ENCODE measurements at places on chromosomes 3 and 15. TPM values are rescaled to one million over a fixed set of nuclear protein-coding genes. Genes with fewer than 3 reads are reported as not detected.

DNA sequence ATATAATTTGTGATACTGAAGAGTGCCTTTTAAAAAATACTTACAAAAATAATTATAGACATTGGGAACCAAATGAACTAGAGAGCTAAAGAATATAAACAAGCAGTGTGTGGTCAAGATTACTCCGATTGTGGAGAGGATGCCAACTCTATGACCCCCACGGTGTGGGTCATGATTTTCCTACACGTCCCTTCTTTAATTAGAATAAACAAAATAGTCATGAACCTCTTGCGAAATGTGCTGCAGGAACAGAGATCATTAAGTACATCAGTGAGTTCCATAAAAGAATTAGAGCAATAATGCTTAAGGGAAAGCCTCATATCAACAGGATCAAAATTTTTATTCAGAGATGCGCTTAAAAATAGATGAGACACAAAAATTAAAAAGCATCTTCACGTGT, 476.6 kb upstream of the ROBO1 start:
- DNase-seq = no peak

DNA sequence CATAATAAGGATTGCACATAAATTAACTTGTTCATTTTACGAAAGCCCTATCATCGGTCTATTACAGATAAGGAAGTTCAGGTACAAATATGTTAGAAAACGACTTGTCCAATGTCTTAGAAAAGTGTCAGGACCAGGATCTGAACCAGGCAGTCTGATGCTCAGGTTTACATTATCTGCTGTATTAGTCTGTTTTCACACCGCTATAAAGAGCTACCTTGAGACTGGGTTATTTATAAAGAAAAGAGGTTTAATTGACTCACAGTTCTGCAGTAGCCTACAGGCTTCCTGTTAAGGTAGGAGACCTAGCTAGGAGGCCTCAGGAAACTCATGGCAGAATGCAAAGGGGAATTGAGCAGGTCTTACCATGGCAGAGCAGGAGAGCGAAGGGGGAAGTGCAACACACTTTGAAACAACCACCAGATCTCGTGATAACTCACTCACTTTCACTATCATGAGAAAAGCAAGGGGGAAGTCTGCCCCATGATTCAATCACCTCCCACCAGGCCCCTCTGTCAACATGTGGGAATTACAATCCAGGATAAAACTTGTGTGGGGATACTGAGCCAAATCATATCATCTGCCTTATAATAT, 45.8 kb upstream of the GOLIM4 start:
- DNase-seq = no peak

DNA sequence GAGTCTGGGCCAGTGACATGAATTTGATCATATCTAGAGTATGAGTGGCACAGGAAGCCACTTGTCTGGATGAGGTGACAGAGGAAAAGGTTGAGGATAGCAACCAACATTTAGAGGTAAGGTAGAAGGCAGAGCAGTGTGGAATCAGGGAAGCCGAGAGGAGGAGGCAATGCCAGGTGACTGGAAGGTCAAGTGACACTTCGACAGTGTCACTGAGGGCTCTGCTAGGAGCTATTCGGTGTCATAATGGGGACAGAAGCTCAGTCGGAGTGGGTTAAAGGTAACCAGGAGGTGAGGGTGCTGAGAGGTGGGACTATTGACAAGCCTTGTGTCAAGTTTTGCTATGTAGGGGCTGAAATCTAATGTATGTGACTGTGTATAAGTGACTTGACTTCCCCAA, 56.7 kb downstream of the IGF1R start:
- no peak for DNase-seq

DNA sequence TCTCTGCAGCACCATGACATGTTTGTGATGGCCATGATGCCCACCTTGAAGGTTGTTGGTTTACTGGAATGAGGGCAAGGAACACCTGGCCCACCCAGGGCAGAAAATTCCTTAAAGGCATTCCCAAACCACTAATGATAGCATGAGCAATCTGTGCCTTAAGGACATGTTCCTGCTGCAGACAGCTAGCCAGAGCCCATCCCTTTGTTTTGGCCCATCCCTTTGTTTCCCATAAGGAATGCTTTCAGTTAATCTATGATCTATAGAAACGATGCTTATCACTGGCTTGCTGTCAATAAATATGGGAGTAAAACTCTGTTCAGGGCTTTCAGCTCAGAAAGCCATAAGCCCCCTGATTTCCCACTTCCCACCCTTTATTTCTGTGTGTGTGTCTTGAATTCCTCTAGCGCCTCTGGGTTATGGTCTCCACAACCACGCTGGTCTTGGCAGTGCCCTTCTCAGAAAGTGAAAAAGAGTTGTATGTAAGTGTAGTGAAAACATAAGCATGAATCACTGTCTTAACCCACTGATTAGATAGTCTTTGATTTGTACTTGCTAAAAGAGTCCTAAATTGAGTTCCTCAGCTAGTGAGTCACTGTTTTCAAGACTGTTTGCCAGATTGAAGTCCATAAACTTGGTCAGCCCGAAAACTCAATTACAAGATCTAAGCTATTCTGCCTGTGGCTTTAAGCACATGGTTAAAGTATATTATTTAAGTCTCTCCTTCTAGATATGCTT, 19.0 kb upstream of the CCR2 start:
- no peak for DNase-seq

DNA sequence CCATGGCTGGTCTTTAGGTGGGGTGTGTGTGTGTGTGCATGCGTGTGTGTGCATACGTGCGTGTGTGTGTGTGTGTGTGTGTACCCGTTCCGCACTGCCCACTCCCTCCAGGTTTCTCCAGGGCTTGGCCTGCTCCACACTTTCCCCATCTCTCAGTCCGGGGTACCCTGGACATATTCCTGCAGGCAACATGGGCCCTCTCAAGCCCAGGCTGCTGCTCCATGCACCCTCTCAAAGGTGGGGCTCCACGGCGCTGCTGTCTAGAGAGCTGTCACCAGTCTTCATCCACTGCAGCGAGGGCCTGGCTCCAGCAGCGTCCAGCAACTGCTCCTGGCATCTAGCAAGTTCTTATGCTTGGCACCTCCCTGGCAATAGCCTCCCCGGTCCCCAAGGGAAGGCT, 86.1 kb downstream of the ATP10A start:
- DNase-seq = no peak

Gene COL6A6
- total RNA-seq = 1.6 TPM

DNA sequence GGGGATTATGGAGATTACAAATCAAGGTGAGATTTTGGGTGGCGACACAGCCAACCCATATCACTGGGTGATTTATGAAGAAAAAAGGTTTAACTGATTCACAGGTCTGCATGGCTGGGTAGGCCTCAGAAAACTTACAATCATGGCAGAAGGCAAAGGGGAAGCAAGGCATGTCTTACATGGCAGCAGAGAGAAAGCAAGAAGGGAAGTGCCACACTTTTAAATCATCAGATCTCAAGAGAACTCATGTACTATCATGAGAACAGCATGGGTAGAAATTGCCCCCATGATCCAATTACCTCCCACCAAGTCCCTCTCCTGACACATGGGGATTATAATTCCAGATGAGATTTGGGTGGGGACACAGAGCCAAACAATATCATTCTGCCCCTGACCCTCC, 59.7 kb downstream of the DPH6 start:
- DNase-seq = no peak

- DNase-seq = no peak
Observed at GRCh38 chr3:100093831-100094230, 20.5 kb downstream of the FILIP1L start.

GRCh38 chr3:150408221-150409124, at the start of gene TSC22D2:
Gene TSC22D2 (plus strand): TSS chr3:150408298. CDS start chr3:150409351, 1,053 bp downstream.
- DNase-seq = peak; percentile 97

Gene FGF7
- 33.7 TPM for total RNA-seq

Gene GAP43
- total RNA-seq = 0.16 TPM

GRCh38 chr3:148833223-148833622, 5.6 kb downstream of the CPB1 start:
- no peak for DNase-seq

DNA sequence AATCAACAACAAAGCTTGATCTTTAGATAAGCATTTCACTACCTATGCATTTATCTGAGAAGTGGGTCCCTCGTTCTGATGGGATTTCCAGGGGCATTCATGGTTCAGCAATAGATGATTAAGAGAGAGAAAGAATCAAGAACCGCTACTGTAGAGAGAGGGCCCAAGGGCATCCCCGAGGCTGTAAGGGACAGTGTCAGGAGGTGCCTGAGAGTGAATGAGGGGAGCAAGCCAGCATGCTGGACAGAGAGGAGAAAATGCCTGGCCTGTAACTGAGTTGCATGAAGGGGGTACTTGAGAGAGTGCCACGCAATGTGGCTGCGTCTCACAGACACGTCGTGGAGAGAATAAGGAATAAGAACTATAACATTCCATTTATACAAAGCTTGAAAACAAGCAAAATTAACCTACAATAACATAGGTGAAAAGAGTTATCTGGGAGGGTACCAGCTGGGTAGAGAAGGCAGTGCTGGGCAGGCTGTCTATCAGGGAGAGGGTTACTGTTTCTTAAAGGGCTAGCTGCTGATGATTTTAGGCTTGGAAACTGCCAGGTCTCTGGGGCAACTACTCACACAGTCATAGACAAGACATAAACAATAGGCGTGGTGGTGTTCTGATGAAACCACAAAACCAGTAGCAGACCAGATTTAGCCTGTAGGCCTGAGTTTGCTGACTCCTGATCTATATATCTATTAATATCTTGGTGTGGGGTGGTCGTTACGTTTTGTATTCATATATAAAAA, 374.6 kb upstream of the CFAP20DC start:
- no peak for DNase-seq

DNA sequence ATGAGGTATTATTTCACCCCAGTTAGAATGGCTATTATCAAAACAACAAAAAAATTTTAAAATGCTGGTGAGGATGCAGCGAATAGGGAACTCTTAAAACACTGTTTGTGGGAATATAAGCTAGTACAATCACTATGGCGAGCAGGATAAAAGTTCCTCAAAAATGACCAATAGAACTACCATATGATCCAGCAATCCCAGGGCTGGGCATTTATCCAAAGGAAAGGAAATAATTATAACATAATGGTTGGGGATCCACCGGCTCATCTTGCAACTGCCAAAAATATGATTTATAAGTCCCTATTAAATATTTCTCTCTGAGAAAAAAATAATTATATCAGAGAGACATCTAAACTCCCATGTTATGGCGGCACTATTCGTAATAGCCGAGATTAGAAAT, 127.6 kb upstream of the MME start:
- DNase-seq = no peak

DNA sequence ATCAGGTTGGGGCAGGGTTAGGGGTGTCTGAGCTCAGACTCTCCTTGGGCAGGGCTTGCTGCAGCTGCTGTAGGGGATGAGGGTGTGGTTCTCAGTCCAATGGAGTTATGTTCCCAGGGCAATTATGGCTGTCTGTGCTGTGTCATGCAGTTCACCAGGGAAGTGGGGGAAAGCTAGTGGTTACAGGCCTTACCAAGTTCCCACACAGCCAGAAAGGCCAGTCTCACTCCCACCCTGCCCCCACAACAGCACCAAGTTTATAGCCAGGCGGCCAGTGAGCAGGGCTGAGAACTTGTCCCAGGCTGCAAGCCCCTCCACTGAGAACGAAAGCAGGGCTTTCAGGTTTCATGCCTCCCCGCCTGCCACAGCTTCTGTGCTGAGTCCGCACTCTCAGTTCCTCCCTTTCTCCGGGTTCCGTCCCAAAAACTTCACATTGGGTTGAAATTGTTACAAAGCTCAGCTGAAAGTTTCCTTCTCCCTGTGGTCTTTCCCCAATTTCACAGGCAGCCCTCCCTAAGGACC, 19.6 kb upstream of the CPOX start:
- no peak for DNase-seq

Gene CIDEC
- total RNA-seq = 153 TPM

Gene NUDT16
- 86.7 TPM for total RNA-seq

Gene PLCH1
- total RNA-seq = 2.0 TPM

- no peak for DNase-seq
Observed at GRCh38 chr3:152338159-152338720, 69.5 kb downstream of the MBNL1 start.

All from breast epithelium (tissue), 4 donors.